ENCODE measurements at places on chromosomes 7 and 10.

DNA sequence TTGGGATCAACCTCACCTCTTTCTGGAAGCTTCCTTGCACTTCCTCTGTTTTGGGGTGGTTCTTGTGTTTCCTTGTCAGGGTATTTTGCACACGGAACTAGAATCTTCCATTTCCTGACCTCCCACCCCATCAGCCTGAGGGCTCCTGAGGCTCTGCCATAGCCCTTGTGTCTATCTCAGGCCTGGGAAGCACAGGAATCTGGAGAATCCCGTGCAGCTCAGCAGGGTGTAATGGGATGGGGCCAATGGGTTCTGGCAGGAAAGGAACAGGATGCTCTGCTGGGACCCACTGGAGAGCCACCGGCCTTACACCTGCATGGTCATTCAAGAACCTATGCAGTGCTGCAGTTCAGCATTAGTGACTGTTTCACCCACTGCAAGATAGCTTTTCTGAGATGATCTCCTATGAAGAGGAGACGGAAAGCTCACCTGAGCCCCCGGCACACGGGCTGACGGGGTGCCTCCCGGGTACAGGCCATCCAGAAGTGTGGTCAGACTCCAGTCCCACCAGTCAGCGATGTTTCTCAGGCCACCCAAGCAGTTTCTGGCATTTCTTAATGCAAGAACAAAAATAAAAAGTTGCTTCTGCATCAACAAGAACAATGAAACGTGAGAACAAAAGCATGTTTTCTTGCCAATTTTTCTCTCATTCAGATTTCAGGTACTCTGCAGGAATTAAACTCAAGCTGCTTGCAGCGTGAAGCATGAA lies 133.2 kb downstream of the PKD1L1 start:
- peak; percentile 57 for DNase-seq

GRCh38 chr10:12549297-12549696 lies 199.9 kb downstream of the CAMK1D start:
- no peak for DNase-seq

DNA sequence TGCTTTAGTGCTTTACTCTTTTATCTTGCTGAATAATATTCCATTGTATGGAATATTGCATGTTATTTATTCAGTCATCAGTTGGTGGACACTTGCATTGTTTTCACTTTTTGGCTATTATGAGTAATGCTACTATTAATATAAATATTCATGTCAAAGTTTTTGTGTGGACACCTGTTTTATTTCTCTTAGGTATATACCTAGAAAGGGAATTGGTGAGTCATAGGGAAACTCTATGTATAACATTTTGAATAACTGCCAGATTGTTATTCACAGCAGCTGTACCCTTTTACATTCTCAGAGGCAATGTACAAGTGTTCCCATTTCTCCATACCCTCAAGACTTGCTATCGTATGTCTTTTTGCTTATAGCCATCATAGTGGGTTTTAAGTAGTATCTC lies 268.7 kb downstream of the SEMA3A start:
- DNase-seq: no peak

- no peak for DNase-seq
These were observed 8.8 kb downstream of the LYZL1 start for GRCh38 chr10:29297678-29298077.

- DNase-seq: no peak
These were observed 60.8 kb downstream of the RAB18 start for GRCh38 chr10:27564880-27565279.

- no peak for DNase-seq
These were observed 9.8 kb downstream of the LARP4B start for GRCh38 chr10:921471-922414.

DNA sequence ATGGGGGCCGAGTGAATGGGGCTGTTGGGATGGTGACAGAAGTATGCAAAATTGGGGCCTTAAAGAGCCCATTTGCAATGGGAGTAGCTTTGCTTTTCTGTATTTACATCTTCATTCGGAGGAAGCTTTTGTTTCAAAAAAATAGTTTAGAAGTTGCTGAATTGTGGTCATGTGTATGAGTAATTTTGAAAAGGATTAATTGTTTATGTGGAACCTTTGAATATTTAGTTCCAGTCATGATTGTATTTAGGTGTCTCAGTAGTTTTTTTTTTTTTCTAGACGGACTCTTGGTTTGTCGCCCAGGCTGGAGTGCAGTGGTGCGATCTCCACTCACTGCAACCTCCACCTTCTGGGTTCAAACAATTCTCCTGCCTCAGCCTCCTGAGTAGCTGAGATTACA lies 37.2 kb downstream of the RBM33 start:
- no peak for DNase-seq

DNA sequence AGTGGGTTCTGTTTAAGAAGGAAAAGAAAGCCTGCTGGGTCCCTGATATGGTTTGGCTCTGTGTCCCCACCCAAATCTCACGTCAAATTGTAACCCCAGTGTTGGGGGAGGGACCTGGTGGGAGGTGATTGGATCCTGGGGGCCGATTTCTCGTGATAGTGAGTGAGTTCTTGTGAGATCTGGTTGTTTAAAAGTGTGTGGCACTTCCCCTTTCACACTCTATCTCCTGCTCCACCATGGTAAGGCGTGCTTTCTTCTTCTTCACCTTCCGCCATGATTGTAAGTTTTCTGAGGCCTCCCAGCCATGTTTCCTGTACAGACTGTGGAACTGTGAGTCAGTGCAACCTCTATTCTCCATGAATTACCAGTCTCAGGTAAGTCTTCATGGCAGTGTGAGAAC lies 42.6 kb downstream of the INPP5A start:
- no peak for DNase-seq

- no peak for DNase-seq
These were observed 3.3 kb downstream of the WIPF3 start for GRCh38 chr7:29809533-29810155.

- DNase-seq: no peak
These were observed 1292.0 kb downstream of the XPNPEP1 start for GRCh38 chr10:108631332-108631731.

GRCh38 chr7:105974471-105974870 lies 11.4 kb downstream of the CDHR3 start:
- no peak for DNase-seq

DNA sequence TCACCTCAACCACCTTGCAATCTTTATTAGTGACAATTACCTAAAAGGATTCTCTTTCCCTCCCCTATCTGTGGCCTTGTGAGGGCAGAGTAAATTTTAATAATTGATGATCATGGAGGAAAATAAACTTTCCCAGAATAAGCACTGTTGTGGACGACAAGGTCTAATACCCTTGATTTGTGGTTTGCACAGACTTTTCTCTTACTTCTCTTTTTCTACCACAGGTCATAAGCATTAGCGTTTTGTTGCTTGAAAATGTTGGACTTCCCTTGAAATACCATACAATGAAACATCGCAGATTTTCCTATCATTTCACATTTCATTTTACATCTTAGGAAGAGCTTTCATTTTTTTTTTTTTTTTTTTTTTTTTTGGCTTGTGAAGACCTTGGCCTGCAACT lies 188.1 kb upstream of the TMEM72 start:
- DNase-seq: no peak

- no peak for DNase-seq
These were observed 94.7 kb downstream of the LARP4B start for GRCh38 chr10:836782-837181.

DNA sequence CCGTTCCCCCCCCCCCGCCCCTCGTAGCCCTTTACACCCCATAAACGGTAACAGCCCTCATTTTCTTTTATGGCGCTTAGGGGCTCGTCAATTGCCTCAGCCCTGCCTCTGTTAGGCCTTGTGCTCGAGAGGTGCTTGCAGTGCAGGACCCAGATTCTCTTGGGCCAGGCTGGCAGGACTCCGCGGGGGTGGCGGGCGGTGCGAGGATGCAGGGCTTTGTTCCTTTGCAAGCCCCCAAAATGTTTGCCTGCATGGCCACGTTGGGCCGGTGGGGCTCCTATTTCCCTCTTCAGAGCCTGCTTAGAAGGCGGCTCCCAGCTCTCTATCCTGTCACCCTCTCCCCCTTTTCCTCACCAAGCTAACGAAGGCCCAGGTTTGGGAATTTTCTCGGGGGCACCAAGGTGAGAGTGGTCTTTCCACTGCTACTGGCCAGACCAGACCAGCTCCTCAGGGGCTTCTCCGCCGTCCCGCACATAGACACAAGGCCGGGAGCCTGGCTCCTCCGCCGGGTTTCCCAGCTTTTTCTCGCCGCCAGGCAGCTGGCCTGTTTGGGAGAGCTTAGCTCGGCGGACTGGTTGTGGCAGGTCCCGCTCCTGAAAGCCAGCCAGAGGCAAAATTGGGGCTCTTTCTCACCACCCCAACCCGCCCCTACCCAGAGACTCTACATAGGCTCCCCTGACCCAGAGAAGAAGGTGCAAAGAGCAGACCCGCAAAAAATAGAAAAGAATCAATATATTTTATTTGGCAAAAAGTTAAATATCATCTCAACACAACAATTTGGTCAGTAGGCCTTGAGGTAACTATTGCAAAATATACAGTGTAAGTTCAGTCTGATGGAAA lies 3.4 kb downstream of the HOXA9 start:
- peak; percentile 38 for DNase-seq

DNA sequence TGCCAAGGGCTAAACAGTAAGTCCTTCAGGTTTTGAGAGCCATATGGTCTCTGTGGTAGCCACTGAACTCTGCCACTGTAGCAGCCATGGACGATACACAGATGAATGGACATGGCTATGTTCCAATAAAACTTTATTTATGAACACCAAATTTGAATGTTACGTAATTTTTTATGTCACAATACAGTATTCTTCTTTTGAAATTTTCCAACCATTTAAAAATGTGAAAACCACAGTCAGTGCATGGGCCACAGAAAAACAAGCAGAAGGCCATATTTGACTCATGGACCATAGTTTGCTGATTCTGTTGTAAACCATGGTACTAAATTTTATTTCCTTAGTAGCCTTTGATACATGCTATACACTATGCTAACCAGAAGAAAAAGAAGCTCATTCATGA lies 361.8 kb downstream of the MAGI2 start:
- no peak for DNase-seq

DNA sequence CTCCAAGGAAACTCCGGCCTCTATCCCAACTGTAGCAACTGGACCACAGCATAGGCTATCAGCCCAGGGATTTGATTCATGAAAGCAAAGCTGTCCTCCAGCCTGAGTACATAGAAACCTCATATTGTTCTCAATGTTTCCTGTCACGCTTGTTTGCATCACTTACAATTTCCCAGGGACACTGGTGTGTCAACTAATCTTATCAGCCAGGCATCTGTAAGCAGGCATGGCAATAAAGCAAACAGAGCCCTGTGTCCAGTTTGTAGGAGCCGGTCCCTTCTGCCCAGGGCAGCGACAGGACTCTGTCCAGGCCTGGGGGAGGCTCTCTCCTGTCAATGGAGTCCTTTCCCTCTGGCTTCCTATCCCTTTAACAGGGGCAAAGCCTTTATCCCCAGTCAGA lies 23.0 kb upstream of the CDHR3 start:
- DNase-seq: no peak

DNA sequence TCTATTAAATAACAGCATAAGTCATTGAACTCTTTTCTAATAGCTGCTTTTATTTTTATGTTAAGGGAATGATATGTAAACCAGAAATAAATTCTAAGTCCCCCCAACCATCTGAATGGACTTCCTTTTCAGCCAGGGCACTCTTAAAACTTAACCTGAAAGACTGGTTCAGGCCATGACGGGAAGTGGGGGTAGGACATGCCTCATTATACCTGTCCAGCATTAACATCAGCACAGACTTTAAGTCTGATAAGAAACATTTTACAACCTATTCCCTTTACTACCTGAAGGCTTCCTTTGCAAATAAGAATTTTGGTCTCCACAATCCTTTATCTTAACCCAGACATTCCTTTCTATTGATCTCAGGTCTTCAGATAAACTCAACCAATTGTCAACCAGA lies 56.0 kb upstream of the CYP2C18 start:
- no peak for DNase-seq

GRCh38 chr7:42064534-42064933 lies 172.5 kb downstream of the GLI3 start:
- DNase-seq: no peak

- no peak for DNase-seq
These were observed 281.1 kb downstream of the CDK14 start for GRCh38 chr7:90877201-90877600.

GRCh38 chr10:116838143-116838725 lies 11.1 kb upstream of the ENO4 start:
- no peak for DNase-seq

GRCh38 chr7:151125470-151125845 lies 39.2 kb downstream of the AGAP3 start:
- peak; percentile 83 for DNase-seq

Measured in WTC11 (cell line).